ENCODE measurements at places on chromosomes 12 and 14.

GRCh38 chr14:35333264-35333730, 41.1 kb downstream of the PSMA6 start:
- no peak for DNase-seq

- no peak for DNase-seq
Observed at GRCh38 chr14:104187121-104187889, 48.9 kb downstream of the KIF26A start.

DNA sequence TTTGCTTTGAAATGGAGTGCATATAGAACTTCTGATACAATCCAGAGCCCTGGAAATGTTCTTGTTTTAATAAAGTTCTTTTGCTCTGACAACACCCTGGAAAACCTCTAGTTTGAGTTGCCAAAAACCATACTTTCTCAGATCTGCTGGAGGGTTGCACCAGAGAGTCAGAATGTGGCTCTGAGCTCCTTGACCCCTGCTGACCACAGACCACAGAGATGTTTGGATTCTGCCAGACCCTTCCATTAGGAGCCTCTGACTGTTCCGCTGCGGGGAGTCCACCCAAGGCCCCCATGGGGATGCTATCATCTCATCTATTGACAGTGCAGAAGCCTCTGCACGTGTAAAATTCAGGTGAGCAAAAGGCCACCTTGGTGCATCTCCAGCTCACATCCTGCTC, 332.6 kb downstream of the GLT1D1 start:
- peak; percentile 15 for DNase-seq

DNA sequence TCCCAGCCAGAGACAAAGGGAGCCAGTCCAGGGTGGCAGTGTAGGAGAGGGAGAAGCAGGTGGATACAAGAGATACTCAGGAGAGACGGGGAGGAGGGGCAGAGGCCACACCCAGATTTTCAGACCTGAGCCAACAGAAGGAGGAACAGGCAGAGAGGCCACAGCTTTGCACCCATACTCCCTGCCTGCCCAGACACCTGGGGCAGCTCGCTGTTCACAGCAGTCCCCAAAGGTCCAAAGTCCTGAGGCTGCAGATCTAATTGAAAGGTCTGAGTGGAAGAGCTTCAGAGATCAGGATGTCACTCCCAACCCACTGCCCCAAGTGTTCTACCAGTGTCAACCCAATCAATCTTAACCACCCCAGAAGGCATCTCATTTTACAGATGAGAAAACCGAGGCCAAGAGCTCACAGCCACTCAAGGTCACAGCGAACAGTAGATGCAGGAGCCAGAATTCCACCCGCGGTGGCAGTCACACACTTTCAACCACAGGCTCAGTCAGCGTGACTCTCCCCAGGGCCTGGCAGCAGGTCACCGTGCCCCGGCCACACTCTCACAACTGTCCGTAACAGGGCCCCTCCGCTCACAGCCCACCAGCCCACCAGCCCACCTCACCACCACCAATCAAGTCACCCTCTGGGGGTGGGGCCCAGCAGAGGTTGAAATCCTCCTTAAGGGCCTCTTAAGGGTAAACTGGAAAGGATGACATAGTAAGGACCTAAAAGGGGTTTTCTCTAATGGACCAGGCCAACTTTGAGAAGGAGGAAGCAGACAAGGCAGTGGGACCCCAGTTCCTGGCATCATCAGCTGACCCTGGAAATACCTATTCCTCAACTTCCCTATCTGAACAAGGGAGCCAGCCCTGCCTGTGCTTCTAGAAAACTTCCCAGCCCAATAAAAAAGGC, 33.3 kb downstream of the ACTN1 start:
- no peak for DNase-seq

- no peak for DNase-seq
Observed at GRCh38 chr14:88866305-88866704, 41.9 kb downstream of the TTC8 start.

- no peak for DNase-seq
Observed at GRCh38 chr12:18258929-18259328, 2.4 kb upstream of the PIK3C2G start.

GRCh38 chr12:54603173-54603814, 14.8 kb upstream of the PPP1R1A start:
- peak; percentile 32 for DNase-seq

DNA sequence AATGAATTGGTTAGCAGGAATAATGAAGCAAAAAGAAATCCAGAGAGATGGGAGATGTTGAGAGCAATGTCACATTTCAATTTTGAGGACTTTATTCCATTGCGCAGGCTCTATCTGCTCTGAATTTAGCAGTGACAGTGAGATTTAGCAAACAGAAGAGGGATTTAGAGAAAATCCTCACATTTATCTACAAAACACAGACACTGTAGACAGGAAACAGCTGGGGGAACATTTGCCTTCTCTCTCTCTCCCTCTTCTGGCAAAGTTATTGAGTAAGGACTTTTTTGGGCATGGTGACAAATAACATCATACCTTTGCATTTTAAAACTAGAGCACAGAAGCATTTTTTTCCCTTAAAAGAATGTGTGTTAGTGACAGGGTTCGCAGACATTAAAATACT, at the start of gene IGF1:
Gene IGF1 (minus strand): TSS at position 158 of the 400 bp plus-strand sequence. CDS start 182 bp downstream, outside the sequence.
- no peak for DNase-seq

DNA sequence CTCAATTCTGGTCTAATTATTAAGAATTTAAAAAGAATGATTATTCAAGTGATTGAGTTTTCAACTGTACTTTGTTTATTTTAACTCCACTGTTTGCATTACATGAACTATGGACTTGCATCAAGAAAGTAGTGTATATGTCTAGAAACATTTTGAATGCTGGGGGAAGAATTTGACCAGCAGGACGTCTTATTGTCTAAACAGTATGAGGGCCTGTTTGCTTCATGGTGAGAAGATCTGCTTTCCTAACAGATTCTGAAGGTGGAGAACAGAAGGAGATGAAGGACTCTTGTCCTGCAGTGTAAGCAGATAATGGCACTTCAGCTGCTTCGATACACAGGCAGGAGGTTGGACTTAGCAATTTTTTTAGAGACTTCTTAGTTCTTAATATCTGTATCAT, 176.0 kb downstream of the DACT1 start:
- DNase-seq: no peak

DNA sequence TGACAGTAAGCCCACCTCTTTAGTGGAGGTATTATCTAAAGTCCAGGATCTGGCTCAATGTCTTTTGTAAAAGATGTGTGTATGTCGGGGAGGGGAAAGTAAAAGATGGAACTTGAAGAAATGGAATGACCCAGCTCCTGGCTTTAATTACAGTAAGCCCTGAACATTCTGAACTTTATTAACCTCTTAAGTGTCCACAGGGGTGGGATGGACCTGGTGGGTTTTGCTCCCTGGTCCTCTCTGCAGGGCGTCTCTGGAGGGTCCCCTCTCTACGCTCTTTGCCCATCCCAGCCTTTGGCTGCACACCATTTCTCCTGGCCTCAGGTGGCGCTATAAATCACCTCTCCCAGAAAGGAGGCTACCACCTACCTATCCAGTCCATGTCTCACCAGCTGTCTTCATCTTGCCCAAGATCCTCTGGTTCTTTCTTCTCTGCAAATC, 3.7 kb upstream of the CISTR start:
- DNase-seq: no peak

DNA sequence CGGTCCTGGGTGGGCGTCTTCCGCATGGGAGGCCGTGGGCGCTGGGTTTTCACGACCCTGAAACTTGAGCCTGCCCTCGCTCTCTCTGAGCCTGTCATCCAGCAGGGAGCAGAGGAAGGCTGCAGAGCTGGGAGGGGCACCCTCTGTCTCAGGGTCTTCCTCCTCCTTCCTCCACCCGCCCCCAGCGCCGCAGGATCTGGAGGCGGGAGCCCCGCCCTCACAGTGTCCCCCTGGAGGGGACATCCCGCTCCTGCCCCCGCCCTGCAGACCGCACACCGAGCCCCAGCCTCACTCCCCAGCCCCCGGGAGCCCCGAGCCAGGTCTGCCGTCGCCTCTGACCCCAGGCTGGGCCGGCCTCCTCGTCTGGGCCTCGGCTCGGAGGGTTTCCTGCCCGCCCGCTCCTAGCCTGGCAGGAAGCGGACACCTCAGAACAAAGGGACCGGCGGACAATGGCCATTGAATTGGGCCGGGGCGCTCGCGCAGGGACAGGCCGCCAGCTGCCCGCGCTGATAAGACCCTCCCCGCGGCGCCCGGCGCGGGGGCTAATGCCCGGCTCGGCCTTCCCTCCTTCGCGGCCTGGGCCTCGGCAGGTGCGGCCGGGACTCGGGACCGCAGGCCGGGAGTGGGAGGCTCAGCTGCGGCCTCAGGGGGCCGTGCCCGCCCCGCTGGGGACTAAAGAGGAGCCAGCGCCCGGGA, 15.3 kb upstream of the NUDT14 start:
- no peak for DNase-seq

DNA sequence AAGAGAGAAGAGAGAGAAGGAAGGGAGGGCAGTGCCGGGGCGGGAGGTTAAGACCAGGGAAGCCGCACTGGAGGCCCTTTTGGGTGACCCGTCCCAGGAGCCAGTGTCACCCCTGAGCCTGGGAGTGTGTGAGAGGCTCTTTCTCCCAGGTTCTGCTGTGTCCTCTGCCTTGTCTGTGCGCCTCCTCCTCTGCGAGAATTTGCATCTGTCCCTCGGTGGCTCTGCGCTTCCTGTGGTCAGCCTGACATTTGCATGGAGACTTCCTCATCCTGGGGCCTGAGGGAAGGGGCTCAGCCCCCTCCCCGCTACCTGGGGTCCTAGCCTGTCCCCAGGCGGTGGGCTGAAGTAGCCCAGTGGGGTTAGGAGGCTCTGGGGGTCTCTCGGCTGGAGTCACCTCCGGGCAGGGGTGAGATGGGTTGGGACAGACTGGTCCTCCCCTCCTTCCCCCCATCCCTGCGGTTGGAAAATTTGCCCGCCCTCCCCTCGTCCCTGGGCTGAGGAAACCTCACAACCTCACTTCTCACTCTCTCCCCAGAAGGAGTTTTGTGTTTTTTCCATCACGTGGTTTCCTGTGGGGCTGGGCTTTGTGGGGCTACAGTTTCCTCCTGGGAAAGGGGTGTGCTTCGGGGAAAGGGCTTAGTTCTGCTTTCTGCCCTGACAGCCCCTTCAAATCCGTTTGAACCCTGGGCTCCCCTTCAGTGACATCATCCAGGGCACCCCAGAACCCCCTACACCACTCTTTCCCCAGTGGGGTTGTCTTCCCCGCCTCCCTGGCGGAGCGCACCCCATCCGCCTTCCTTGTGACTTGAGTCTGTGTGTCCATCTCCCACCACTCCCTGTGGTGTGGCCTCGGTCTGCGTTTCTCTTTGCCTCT, 2.5 kb downstream of the PTPN6 start:
- no peak for DNase-seq

- no peak for DNase-seq
Observed at GRCh38 chr12:111523587-111524167, 75.4 kb downstream of the ATXN2 start.

DNA sequence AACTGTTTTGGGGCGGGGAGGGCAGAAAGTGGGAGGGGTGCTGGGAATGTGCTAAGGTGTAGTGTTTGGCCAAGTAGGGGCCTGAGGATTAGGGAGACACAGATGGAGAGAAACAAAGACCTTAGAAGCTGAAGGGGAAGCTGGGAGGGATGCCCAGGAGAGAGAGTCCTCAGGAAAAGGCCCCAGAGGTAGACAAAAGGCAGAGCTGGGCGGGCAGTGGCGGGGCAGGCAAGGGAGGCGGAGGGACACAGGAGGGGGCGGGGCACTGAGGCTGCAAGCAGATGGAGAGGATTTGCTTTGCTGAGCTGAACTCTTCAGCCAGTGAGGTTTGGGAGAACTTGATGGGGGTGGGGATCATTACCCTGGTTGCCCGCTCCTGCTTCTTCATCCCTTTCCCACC, 2.8 kb downstream of the PTMS start:
- no peak for DNase-seq

GRCh38 chr12:94730847-94731246, 80.5 kb upstream of the TMCC3 start:
- DNase-seq: no peak

- DNase-seq: no peak
Observed at GRCh38 chr12:48182631-48183030, 813 bp upstream of the CCDC184 start.

- no peak for DNase-seq
Observed at GRCh38 chr12:85676816-85677749, 159.1 kb downstream of the RASSF9 start.

- no peak for DNase-seq
Observed at GRCh38 chr12:81162391-81163136, 84.7 kb downstream of the ACSS3 start.

DNA sequence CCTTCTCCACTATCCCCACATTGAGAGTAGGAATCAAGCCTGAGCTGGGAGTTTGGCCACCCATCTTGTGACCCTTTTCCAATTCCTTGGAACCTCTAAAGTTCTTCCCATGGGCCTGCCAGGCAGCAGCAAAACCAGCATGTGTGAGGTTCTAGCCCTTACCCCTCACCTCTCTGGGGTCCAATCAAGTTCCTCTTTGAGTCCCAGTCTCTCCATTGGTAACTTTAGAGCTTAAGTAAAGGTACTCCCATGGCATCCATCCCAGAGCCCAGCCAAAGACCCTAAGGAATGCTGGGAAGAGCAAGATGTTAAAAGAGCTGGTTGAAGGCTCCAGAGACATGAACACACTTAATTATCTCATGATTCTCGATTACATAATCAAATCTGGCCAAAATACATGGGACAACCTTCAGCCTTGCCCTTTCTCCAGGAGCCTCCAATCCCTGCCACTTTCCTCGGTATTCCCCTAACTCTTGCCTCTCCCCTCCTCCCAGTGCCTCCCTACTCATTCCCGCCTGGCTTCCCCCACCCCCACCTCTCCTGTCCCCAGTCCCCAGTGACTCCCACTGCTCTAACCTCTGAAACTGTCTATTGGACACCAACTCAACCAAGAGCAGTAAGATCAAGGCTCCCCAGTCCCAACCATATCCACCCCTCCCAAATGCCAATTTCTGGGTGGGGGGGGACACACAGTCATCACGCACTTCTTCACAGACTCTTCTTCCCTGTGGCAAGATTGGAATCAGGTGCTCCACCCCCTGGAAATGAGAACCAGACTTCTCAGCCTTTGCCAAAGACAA, 4.8 kb upstream of the TNS2 start:
- DNase-seq: no peak

GRCh38 chr12:116832353-116832752, 48.9 kb downstream of the HRK start:
- DNase-seq: no peak

- DNase-seq: no peak
Observed at GRCh38 chr12:563787-564298, 99.4 kb downstream of the NINJ2 start.

DNA sequence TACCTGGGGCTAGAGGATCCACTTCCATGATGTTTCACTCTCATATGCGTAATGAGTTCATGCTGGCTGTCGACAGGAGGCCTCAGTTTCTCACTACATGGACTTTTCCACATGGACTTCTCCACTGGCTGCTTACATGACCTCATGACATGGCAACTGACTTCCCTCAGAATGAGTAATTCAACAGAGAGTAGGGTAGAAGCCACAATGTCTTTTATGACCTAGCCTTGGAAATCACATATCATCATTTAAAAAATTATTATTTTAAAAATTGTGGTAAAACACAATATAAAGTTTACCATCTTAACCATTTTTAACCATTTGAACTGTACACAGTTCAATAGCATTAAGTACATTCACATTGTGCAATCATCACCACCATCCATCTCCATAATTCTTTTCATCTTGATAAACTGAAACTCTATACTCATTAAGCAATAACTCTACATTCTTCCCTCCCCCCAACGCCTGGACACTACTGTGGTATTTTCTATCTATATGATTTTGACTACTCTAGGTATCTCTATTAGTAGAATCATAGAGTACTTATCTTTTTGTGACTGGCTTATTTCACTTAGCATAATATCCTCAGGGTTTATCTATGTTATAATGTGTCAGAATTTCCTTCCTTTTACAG, 144.5 kb downstream of the TGFB3 start:
- DNase-seq: no peak
